HL-60 (cell line): ENCODE measurements at places on chromosomes 1 and 21.

GRCh38 chr1:46490656-46491442 is 1.2 kb downstream of the DMBX1 start:
- no peak for DNase-seq

- no peak for DNase-seq
These were observed 92.9 kb upstream of the IVNS1ABP start for GRCh38 chr1:185409763-185410528.

GRCh38 chr1:197825541-197825940 is 50.3 kb upstream of the DENND1B start:
- DNase-seq = no peak

- DNase-seq = no peak
These were observed 8.9 kb upstream of the IL12RB2 start for GRCh38 chr1:67298762-67299161.

GRCh38 chr21:17903029-17903806 is 84.1 kb upstream of the C21orf91 start:
- no peak for DNase-seq

DNA sequence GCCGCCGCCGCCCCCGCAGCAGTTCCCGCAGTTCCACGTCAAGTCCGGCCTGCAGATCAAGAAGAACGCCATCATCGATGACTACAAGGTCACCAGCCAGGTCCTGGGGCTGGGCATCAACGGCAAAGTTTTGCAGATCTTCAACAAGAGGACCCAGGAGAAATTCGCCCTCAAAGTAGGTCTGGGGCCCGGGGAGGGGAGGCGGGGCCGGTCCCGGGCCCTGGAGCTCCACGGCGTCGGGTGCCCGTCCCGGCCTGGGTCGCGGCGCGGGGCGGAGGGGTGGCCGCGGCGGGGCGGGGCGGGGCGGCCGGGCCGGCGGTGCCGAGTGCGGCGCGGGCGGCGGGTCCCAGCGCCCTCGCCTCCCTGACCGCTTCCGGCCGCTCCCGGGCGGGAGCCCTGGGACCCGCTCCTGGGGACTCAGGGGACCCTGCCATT is 646 bp downstream of the MAPKAPK2 start:
- DNase-seq = no peak

DNA sequence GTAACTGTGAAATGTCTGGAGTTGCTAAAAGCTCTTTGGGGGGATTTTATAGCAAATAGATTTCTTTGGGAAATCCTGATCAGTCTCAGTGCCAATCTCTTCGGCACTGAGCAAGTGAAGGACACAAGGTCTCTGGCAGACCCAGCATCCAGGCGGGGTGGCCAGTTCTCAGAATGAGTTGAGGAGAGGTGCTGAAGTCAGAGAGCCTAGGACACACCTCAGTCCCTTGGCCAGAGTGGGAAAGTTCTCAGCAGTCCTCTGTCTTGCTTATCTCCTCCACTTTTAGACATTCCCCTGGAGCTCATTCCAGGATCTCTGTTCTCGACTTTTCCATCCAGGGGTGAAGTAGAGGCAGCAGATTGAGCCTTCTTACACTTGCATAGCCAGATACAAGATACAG is 6.7 kb downstream of the HLX start:
- no peak for DNase-seq

DNA sequence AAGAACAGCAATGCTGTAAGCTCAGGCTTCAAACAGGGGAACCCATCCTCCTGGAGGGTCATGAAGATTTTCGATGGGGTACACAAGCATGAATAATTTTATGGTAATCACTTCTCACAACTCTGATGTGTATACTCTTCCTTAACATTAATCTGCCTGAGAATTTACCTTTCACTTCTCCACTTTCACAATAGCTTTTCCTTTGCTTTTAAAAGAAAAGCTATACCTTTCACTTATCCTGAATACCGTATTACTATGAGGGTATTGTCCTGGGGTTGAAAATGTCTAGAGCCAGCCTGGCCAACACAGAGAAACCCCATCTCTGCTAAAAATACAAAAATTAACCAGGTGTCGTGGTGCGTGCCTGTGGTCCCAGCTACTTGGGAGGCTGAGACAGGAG is 12.7 kb upstream of the ZYG11B start:
- DNase-seq = no peak

DNA sequence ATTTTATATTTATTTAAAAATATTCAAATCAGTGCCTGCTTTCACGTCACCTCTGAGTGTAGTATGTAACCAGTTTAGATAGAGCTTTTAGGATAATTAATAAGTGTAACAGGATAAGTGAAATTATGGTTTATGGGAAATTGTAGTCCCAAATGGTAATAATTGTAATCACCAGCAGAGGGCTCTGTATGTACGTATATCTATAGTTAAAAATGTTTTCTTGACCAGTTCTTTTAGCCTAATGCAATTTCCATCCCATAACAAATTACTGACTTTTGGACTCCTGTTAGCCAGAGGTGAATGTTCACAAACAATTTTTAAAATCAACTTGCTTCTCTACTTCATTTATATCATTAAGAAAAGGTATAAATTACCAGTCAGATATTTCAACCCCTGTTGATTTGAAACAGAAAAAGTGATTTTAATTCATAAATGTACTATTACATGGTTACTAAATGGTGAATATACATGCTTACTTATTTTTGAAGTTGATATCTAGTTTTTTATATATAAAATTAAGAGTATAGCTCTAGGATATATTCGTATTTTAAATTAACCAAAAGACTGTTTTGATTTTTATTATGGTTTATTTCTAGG is 25.3 kb downstream of the SLC30A7 start:
- no peak for DNase-seq

DNA sequence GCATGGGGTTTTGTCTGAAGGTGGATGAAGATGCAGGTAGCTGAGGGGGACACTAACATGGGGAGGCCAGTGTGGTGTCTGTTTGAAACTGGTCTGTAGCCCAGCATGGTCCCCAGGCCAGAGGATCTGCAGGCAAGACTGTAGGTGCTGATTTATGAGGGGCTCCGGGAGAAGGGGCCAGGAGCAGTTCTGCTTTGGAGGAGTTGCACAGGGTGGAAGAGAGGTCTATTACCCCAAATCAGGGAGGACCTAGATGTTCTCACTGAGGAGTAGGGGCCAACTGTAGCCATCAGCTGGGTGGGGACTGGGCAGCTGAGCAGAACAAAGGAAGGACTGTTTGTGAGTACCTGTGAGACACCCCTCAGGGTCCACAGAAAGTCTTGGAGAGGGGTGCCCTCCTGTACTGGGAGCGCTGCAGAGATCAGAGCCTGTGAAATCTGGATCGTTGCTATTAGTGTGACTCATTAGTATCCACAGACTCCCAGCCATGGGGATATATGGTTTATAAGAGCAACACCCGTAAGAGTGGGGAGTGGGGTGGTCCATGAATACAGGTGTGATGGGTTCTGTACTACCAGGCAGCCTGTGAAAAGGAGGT is 64.3 kb upstream of the IRF2BP2 start:
- DNase-seq = no peak

- DNase-seq = no peak
These were observed 212.1 kb upstream of the FMN2 start for GRCh38 chr1:239879321-239880170.

- no peak for DNase-seq
These were observed 112.9 kb downstream of the APP start for GRCh38 chr21:26057477-26058170.

DNA sequence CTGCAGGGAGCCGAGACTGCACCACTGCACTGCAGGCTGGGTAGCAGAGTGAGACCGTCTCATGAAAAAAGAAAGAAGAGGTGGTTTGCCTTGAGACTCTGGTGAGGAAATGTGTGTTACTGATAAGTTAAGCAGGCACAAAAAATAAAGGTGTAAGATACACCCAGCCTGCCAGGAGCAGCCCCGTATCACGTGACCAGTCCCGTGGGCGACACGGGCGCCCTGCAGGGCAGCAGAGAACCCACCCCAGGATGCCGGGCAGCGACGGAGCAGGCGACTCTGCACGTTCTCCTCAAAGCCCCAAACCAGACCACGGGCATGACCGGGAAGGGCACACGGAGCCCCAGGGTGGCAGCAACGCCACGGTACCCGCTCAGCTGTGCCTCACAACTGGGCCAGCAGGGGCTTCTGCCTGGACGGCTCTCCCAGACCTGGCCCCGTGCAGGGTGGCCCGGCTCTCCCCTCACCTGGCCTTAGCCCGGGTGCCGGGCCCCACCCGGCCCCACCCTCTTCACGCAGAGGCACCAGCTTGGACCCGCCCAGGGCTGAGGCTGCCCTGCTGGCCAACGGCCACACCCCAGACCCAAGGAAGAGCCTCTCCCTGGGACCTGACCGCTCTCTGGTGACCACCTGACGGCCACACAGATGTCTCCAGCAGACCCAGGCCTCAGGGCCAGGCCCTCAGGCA is 8.1 kb upstream of the TNFRSF4 start:
- no peak for DNase-seq

- DNase-seq = no peak
These were observed 13.9 kb downstream of the CELSR2 start for GRCh38 chr1:109263234-109263596.

GRCh38 chr1:16921391-16922185 is at the start of gene CROCC:
CROCC (plus strand) TSS chr1:16921931; CDS start chr1:16922019, 88 bp downstream.
- no peak for DNase-seq

GRCh38 chr1:17014671-17015567 is 3.2 kb upstream of the ATP13A2 start:
- no peak for DNase-seq

DNA sequence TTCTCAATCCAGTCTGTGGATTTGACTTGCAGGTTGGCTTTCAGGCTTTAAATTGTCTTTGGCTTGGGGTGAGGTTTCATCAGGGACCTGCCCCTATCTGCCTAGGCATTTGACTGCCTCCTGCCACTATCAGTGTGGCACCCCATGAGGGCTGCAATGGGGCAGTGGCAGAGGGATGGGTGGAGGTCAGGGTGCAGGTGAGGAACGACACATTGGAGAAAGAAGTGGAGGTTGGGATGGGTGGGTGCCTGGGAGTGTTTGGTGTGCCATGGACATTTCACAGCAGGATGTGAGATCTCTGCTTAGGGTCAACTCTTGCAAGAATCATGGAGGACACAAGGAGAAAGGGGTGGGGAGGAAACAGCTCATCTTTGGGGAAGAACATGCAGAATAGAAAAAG is 625.1 kb downstream of the PTPRU start:
- DNase-seq = no peak

GRCh38 chr1:11516961-11517635 is 38.1 kb downstream of the DISP3 start:
- no peak for DNase-seq

DNA sequence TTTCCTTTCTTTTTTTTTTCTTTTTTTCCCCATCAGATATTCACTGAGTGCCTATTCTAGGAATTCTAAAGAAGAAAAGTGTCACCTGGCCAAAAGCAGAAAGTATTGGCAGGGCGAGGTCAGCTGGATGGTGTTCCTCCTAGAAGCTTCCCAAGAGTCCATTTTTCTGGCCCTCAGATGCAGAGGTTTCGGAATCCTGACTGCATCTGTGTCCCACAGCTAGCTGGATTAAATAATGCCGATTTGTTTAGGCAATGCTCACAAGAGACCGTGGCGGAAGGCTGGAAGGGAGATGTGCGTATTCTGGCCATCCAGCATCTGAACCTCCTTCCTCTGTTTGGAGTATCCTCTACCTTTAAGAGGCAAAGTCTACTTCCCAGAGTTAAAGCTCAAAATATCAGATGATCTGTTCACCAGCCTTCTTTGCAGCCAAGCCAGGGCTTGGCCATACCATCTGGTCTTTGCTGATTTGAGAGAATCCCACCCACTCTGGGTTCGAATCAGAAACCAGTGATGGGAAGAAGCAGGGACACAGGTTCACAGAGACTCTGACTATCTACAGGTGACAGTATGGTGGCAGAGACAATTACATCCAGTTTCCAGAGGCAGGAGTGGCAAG is 5.4 kb upstream of the TENT5C start:
- DNase-seq = no peak

- no peak for DNase-seq
These were observed 116.4 kb downstream of the TBX19 start for GRCh38 chr1:168396940-168397684.

DNA sequence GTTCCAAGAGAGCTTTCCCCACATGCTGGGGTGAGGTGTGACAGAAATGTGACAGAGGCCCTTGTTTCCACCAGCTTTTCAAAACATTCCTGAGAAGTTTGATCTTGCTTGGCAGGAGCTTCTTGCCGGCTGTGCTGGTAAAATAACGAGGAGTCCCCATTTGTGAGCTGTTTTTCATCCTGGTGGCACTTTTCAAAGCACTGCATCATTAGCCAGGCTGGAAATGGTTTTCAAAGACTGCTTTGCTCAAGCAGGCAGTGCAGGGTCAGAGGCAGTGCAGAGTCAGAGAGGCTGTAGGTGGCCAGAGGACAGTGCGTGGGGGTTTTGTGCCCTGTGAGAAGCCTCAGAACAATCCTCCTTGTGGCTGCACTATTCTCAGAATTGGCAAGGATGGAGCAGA is 75.8 kb upstream of the KCNA3 start:
- no peak for DNase-seq

DNA sequence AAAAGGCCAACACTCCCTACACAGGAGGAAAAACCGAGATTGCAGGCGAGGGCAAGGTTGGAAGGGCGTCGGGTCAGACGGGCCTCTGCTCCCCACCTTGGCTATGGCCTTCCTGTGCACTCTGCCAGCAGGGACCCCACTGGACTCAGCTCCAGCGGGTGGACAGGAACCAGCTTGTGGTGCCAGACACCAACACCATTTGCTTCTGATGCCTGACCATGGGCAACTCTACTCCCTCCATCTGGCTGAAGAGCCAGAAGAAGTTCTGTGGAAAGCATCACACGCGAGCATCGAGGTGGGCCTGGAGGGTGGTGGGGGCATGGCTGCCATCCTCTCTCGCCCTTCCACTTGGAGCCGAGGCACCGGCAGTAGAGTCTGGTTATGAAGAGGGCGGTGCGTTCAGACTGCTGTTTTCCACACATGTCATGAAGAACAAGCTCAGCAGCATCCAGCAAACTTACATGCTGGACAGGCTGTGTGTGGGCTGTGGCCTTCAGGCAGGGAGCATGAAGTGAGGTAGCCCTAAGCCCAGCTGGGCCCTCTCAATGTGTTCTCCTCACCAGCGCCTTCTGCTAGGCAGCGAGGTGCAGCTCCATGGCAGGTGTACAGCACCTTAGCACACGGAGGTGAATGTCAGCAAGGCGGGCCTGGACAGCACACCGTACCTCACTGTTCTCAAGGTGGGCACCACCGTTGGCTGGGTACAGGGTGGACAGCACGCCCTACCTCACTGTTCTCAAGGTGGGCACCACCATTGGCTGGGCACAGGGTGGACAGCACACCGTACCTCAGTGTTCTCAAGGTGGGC is 15.6 kb upstream of the ZNF669 start:
- no peak for DNase-seq

GRCh38 chr1:109404838-109405237 is 7.1 kb upstream of the SORT1 start:
- DNase-seq = no peak
